NCI-H1694 treated with DMSO at 0.1 percent for 48 hours (cell line): ENCODE measurements at places on chromosomes 12 and 14.

DNA sequence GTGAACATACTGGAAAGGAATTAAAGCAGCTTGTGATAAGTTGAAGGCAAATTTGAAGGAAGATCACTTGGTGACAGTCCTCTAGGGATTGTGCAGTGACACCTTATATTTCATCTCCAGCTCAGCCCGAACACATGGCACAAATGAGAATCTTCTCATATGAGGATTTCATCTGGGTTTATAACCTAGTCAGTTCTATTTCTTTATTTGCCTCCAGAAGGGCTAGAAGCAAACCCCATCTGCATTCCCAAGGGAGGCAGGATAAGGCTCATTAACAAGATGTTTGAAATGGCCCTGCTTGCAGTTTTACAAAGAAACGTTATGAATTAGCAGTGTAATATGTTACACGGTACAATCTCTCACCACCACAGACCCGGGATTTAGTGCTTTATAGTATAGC lies 90.7 kb upstream of the KRR1 start:
- DNase-seq, result peak; percentile 8

GRCh38 chr14:103140316-103141109 lies 17.3 kb downstream of the TNFAIP2 start:
- DNase-seq, result no peak

- DNase-seq, result no peak
Measured at GRCh38 chr12:101686176-101686575, 11.3 kb upstream of the CHPT1 start.

- no peak for DNase-seq
Measured at GRCh38 chr14:72753044-72753710, 140.7 kb downstream of the DPF3 start.

GRCh38 chr12:14435627-14436026 lies 70.1 kb downstream of the ATF7IP start:
- no peak for DNase-seq

GRCh38 chr12:24546661-24547060 lies 402.2 kb downstream of the BCAT1 start:
- no peak for DNase-seq

GRCh38 chr14:93936245-93936644 lies 9.1 kb downstream of the FAM181A start:
- DNase-seq, result peak; percentile 51

- DNase-seq, result no peak
Measured at GRCh38 chr14:51019089-51019488, 74.8 kb upstream of the PYGL start.

GRCh38 chr14:54470701-54471100 lies 18.1 kb downstream of the GMFB start:
- no peak for DNase-seq

- no peak for DNase-seq
Measured at GRCh38 chr14:65346895-65347294, 65.6 kb upstream of the FUT8 start.

- DNase-seq, result no peak
Measured at GRCh38 chr12:83153177-83153576, 466.5 kb downstream of the TMTC2 start.

DNA sequence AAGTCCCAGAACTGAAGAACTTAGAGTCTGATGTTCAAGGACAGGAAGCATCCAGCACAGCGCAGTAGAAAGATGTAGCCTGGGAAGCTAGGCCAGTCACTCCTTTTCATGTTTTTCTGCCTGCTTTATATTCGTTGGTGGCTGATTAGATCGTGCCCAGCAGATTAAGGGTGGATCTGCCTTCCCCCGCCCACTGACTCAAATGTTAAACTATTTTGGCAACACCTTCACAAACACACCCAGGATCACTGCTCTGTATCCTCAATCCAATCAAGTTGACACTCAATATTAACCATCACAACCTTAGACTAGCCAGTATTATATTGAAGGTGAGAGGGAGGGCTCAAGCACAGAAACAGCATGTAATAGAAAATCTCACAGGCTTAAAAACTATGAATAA lies 222.9 kb downstream of the C12orf50 start:
- no peak for DNase-seq

- DNase-seq, result no peak
Measured at GRCh38 chr12:55978393-55978792, 4.5 kb downstream of the RAB5B start.

DNA sequence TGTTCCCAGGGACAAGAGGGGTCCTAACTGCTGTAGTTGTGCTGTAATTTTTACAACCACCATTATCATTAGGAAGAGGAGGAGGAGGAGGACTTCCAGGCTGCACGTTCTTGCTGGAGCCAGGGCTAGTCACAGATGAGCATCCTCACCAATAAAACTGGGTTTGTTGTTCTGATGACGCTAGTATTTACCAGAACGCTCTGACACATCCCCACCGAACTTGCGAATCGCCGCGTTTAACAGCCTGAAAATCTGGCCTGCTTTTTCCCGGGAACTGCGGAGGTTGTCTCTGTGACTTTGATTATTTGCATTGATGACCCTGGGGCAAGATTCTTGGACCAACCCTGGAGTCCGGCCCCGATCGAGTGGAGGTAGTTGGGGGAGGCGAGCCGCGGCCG lies 10.2 kb downstream of the TBX5 start:
- DNase-seq, result no peak

DNA sequence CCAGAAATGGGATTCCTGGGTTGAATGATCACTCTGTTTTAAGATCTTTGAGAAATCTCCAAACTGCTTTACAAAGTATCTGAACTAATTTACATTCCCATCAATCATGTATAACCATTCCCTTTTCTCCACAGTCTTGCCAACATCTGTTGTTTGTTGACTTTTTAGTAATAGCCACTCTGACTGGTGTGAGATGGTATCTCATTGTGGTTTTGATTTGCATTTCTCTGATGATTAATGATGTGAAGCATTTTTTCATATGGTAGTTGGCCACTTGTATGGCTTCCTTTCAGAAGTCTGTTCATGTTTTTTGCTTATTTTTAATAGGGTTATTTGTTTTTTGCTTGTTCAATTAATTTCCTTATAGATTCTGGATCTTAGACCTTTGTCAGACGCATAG lies 211.8 kb upstream of the AVPR1A start:
- DNase-seq, result no peak

DNA sequence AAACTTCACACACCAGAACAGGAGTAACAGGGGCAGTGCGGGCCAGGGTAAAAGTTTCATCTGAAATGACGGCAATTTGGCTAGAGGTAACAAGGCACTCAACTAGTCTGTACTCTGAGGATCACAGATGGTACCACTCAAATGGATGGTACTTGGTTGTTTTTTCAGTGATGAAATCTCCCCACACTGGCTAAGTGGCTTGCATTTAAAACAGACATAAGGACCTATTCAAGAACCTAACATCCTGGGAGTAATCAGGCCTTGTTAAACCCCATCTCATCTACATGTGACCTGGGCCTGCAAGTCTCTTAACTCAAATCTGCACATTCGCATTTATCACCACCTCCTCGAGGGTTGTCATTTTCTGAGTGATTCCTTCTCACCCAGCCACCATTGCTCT lies 90.8 kb downstream of the PRKAB1 start:
- no peak for DNase-seq

DNA sequence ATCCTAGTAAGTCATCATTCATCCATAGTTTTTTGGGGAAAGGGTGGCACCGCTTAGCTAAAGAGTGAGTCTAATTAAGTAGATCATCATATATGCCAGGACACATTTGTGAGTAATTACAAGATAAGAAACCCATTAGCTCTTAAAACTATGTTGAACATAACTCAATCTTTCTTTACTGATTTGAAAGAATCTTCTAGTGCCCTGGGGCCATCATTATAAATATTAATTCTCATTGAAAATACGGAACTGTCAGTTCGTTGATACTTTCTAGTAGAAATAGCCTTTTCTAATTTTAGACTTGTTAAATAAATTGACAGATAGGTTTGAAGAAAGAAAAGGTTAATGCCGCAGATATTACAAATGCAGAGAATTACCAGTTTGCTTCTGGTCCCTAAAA lies 312.6 kb downstream of the NELL2 start:
- no peak for DNase-seq

- DNase-seq, result no peak
Measured at GRCh38 chr12:20442322-20442721, 74.0 kb downstream of the PDE3A start.

DNA sequence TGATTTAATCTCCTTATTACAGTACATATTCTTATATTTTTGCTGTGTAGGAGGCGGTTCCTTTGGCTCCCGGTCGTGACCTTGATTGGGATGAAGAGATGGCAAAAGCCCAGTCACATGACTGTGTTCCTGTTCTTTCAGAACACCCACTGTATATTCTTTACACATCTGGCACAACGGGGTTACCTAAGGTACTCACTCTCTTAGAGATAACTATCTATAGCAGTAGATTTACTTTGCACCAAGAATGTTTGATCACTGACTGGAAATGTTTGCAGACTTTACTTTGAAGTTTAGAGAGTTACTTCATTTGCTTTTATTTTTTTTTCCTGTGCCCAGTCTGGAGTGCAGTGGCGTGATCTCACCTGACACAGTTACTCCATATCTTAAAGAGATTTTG lies 65.2 kb downstream of the ACSS3 start:
- DNase-seq, result no peak
